Gastrocnemius medialis (tissue), 4 donors: ENCODE measurements at places on chromosomes 7 and 10. TPM values are rescaled to one million over a fixed set of nuclear protein-coding genes. Genes with fewer than 3 reads are reported as not detected.

GRCh38 chr7:24576171-24577025 is 3.1 kb downstream of the PALS2 start:
- peaks cover 42% of the 10 kb centered on the region for H3K4me1 ChIP-seq
- H3K27me3 ChIP-seq = no peaks in the 10 kb centered on the region
- no peak for DNase-seq
- H3K4me3 ChIP-seq = no peak overlapping the region

- DNase-seq = no peak
- H3K27ac ChIP-seq = no peak overlapping the region
- no peaks in the 10 kb centered on the region for H3K4me1 ChIP-seq
- no peak overlapping the region for H3K4me3 ChIP-seq
- no peaks in the 10 kb centered on the region for H3K27me3 ChIP-seq
Measured at GRCh38 chr7:139629392-139630082, 106.1 kb downstream of the CLEC2L start.

DNA sequence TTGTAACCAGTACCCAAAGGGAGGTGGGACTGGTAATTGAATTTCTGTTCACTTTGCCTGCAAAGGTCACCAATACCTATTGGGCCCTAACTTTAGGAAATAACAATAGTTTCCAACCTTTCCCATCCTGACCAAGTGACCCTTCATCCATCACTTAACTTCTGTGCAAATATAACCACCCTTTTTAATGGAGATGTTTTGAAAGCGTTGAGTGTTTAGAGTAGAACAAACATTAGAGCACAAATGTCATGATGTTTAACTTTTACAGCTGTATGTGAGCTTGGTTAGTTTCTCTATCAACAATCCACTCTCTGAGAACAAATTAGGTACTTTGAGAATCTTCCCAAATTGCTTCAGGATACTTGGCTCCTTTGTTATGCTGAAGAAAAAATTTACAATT is 66.4 kb downstream of the MET start:
- peaks cover 14% of the 10 kb centered on the region for H3K36me3 ChIP-seq
- H3K4me3 ChIP-seq = no peak overlapping the region
- H3K27ac ChIP-seq = no peak overlapping the region
- no peak for DNase-seq

GRCh38 chr10:71644307-71645180 is 75.0 kb downstream of the C10orf105 start:
- no peak overlapping the region for H3K27ac ChIP-seq
- H3K27me3 ChIP-seq = no peaks in the 10 kb centered on the region
- H3K4me3 ChIP-seq = no peak overlapping the region
- no peaks in the 10 kb centered on the region for H3K4me1 ChIP-seq

ACTL6B gene
- total RNA-seq = not detected

EBLN1 gene
- not detected for total RNA-seq

DNA sequence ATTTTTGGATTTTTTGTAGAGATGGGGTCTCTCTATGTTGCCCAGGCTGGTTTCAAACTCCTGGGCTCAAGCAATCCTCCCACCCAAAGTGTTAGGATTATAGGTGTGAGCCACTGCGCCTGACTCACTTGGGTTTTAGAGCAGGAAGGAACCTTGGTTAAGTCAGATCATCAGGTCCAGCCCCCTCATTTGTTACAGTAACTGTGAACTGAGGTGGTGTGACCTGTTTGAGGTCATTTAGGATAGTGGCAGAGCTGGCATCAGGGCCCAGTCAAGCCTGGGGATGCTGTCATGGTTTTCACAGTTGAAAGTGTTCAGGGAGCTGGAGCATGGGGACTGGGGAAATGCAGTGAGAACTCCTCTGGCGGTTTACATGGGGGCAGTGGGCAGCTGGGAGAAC is 159.6 kb downstream of the TAX1BP1 start:
- no peaks in the 10 kb centered on the region for H3K27me3 ChIP-seq
- DNase-seq = no peak
- no peak overlapping the region for H3K27ac ChIP-seq
- H3K4me3 ChIP-seq = no peak overlapping the region

FGF8 gene
- total RNA-seq = not detected

DNA sequence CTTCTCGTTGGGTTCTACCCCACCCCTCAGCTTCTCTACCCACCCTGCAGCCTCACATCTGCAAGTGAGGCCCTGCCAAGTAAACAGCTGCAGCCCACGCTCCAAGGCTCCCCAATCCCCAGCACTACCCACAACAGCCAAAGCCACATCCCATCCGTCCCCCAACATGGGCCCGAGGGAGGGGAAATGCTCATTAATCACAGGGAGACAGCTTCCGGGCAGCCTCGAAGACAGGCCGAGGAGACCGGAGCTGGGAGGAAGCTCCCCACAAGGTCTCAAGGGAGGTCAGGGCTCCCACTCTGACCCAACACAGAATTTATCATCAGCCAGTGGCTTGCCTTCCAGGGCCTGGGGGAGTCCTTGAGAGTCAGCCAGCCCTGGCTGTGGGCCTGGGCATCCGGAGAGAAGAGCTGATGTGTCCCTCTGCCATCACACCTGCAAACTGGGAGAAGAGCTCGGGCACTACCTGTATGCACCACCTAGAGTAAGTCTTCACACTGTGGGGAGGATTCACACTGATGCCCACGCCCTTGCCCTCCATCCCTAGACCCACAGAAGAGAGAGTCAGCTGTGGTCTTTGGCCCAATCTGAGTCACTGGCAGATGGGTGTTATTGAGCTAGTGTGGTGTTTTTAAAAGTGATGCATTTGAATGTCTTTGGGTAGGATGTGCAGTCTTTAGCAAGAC is 115.5 kb upstream of the ZMIZ1 start:
- H3K27ac ChIP-seq = no peak overlapping the region
- H3K27me3 ChIP-seq = no peaks in the 10 kb centered on the region
- no peak for DNase-seq
- H3K4me3 ChIP-seq = no peak overlapping the region

WDFY4 gene
- total RNA-seq = 0.51 TPM

DNA sequence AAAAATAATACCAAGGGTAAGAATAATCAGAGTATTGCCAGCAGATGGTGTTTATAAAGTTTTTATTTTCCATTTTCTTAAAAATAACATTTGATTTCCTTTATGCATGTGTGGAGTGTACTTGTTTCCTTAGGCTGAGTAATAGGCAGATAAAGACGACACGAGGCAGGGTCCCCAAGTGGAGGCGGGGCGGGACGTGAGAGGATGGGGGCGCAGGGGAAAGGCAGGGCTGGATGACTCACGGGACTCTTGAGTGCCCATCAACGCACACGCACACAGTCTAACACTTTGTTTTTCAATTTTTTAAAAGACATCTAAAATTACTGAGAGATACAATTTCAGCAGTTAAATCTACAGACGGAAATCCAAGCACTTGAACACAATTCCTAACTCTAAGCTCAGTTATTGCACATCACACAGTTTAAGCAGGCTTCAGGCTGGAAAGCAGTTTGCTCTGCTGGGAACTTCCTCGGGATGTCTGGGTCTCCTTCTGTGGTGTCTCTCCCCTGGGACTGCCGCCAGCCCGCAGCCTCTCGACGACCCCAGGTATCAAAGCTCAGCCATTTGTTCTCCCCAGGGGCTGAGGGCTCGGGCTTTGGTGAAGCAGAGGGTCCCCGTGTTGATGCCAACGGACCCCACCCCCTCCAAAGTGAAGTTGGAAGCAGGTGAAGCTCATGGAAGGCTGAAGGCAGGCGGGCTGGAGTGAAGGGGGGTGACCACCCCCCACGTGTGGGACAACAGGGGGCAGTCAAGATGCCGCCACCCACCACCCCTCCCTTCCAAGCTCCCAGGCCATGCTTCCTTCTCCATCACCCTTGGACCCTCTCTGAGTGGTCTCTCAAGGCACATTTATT is 29.1 kb downstream of the SPOCK2 start:
- no peaks in the 10 kb centered on the region for H3K27me3 ChIP-seq
- no peak overlapping the region for H3K4me3 ChIP-seq

DNA sequence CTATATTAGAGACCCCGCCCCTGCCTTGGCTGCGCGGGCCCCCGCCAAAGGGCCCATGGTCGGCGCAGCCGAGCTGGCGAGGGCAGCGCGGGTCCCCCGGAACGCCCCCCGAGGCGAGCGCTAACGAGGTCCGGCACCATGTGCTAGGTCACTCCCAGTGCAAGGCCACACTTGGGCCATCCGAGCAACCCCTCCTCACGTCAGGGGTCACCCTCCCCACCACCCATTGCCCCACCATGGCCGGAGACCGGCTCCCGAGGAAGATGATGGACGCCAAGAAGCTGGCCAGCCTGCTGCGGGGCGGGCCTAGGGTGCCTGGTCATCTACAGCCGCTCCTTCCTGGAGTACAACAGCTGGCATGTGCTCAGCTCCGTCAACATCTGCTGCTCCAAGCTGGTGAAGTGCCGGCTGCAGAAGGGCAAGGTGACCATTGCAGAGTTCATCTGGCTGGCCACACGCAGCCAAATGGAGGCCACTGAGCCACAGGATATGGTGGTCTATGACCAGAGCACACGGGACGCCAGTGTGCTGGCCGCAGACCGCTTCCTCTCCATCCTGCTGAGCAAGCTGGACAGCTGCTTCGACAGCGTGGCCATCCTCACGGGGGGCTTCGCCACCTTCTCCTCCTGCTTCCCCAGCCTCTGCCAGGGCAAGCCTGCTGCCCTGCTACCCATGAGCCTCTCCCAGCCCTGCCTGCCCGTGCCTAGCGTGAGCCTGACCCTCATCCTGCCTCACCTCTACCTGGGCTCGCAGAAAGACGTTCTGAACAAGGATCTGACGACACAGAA is 12.4 kb upstream of the SEC24C start:
- peaks cover 31% of the 10 kb centered on the region for H3K4me1 ChIP-seq
- H3K27ac ChIP-seq = peak overlapping the region; percentile 94
- peak overlapping the region; percentile 59 for H3K4me3 ChIP-seq

DNA sequence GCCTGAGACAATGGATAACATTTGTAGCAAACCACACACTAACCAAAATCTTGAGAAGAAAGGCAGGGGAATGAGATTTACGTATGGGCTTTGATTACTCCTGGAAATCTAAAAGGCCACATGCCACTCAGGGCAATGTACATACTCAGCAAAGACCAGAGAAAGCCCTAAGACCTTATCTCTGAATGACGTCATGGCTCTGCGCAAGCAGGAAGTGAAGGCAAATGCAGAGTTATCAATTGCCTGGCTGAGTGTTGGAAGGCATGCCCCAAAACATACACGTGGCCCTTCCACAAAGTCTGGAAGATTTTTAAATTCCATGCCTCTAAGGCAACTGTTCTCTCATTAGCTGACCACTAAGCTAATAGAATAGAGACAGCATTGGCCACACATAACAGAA is 90.9 kb upstream of the NRBF2 start:
- no peak overlapping the region for H3K4me3 ChIP-seq
- no peak overlapping the region for H3K27ac ChIP-seq
- DNase-seq = no peak
- H3K27me3 ChIP-seq = no peaks in the 10 kb centered on the region
- H3K4me1 ChIP-seq = no peaks in the 10 kb centered on the region
- no peaks in the 10 kb centered on the region for H3K36me3 ChIP-seq

SP8 gene
- not detected for total RNA-seq

- no peaks in the 10 kb centered on the region for H3K36me3 ChIP-seq
- H3K27ac ChIP-seq = no peak overlapping the region
- H3K27me3 ChIP-seq = no peaks in the 10 kb centered on the region
- no peak for DNase-seq
- no peaks in the 10 kb centered on the region for H3K4me1 ChIP-seq
Measured at GRCh38 chr10:19119191-19119590, 70.6 kb downstream of the MALRD1 start.

ELOVL3 gene
- not detected for total RNA-seq

SMKR1 gene
- not detected for total RNA-seq

- H3K27me3 ChIP-seq = no peaks in the 10 kb centered on the region
- H3K27ac ChIP-seq = no peak overlapping the region
- H3K36me3 ChIP-seq = no peaks in the 10 kb centered on the region
- no peak for DNase-seq
Measured at GRCh38 chr10:3045471-3046209, 21.7 kb upstream of the PFKP start.

- no peaks in the 10 kb centered on the region for H3K36me3 ChIP-seq
- H3K27ac ChIP-seq = no peak overlapping the region
- no peaks in the 10 kb centered on the region for H3K4me1 ChIP-seq
- no peaks in the 10 kb centered on the region for H3K27me3 ChIP-seq
Measured at GRCh38 chr7:158262284-158263109, 325.1 kb downstream of the PTPRN2 start.

DNA sequence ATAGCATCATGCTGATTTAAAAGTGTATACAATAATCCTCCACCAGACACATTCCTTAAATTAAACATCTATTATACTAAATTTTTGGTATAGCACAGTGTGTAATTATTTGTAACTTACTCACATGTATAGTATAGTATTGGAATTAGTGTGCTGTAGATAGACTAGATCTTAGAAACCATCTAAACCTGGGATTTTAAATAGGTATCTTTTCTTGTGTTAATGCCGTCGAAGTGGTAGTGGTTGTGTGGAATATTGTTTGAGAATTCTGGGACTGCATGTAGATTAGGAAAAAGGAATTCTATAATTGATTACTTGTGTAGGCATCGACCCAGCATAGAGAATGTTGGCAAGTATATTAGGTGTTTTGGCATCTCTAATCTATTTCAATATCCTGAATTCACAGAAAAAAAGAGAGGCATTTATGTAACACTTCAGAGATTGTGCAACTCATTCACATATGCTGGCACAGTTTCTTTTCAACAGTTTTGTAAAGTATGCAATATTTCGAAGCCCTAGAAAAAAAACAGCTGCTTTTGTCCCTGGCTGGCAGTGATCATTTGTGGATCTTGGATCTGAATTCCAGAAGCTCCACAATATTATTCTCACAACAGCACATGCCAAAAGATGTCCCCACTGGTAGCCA is 145.5 kb upstream of the AGR3 start:
- no peaks in the 10 kb centered on the region for H3K4me1 ChIP-seq
- no peak overlapping the region for H3K4me3 ChIP-seq
- no peaks in the 10 kb centered on the region for H3K27me3 ChIP-seq
- DNase-seq = no peak
- no peak overlapping the region for H3K27ac ChIP-seq

CALHM3 gene
- total RNA-seq = not detected

TRPV5 gene
- not detected for total RNA-seq

LFNG gene
- total RNA-seq = 1.7 TPM

ANKRD61 gene
- not detected for total RNA-seq

DNA sequence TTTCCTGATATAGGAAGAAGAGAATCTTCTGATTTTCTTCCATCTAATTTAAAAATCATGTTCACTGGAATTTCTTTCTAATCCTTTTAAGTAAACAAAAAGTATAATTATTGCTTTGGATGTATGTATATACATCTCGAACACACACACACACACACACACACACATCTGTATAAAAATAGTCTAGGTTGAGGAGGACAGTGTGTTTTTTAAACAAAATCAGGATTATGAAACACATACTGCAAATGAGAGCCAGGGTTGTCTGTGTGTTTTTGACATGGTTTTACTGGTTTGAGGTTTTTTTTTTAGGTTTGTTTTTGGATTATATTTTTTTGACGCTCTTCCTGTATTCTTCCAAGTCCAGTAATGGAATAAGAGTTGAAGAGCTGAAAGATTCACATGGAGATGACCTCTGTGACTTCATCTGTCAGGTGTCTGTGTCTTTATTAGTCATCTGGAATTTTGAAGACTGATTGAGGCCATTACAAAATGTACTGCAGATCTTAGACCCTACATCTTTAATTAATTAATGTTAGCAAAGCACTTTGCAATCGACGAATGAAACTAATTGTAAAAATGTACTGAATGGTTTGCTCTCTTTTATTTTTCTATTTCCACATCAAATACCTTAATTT is 237.1 kb downstream of the SUGCT start:
- no peaks in the 10 kb centered on the region for H3K27me3 ChIP-seq
- no peak overlapping the region for H3K4me3 ChIP-seq
- H3K4me1 ChIP-seq = no peaks in the 10 kb centered on the region
- no peak for DNase-seq

DNAJC12 gene
- 10.1 TPM for total RNA-seq

ERVW-1 gene
- not detected for total RNA-seq
